Upper lobe of right lung (tissue), 1 donor: ENCODE measurements at places on chromosomes 2 and 18. TPM values are rescaled to one million over a fixed set of nuclear protein-coding genes. Genes with fewer than 3 reads are reported as not detected.

C2orf72 gene
- total RNA-seq: 1.5 TPM

CPLX4 gene
- not detected for total RNA-seq

CHAC2 gene
- total RNA-seq: 3.6 TPM

CCDC74B gene
- total RNA-seq: 0.78 TPM

IL36G gene
- not detected for total RNA-seq

NCL gene
- 309 TPM for total RNA-seq

LBX2 gene
- total RNA-seq: 1.8 TPM

L3MBTL4 gene
- total RNA-seq: 16.2 TPM

SEMA4F gene
- 9.0 TPM for total RNA-seq

MYCN gene
- 0.49 TPM for total RNA-seq

CCDC88A gene
- 86.1 TPM for total RNA-seq

CNRIP1 gene
- 23.8 TPM for total RNA-seq

CFAP65 gene
- not detected for total RNA-seq

HOXD12 gene
- not detected for total RNA-seq

ECEL1 gene
- total RNA-seq: not detected

CNTNAP5 gene
- total RNA-seq: not detected

APOB gene
- total RNA-seq: 0.49 TPM

FOXI3 gene
- total RNA-seq: not detected

EDAR gene
- 0.20 TPM for total RNA-seq

HOXD13 gene
- total RNA-seq: not detected

MERTK gene
- total RNA-seq: 17.3 TPM

TNS1 gene
- 669 TPM for total RNA-seq
